Spleen (tissue), 13 donors: ENCODE measurements at places on chromosomes 7 and 10.

DNA sequence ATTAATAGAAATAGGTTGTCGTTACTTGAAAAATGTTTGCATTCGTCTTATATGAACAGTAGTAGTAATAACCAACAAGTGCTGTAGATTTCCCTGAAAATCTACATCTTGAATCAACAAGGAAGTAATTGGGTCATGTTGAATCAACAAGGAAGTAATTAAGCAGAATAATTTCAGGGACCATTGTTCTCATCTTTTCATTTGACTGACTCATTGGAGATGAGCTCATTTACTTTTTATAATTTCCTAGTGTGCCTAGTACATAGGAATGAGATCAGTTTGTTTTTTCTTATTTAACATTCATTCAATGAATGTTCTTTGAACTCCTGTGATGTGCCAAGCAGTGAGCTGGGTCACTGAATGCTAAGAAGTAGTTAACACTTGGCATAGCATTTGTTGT, 8.2 kb downstream of the CLDN12 start:
- no peak for DNase-seq

DNA sequence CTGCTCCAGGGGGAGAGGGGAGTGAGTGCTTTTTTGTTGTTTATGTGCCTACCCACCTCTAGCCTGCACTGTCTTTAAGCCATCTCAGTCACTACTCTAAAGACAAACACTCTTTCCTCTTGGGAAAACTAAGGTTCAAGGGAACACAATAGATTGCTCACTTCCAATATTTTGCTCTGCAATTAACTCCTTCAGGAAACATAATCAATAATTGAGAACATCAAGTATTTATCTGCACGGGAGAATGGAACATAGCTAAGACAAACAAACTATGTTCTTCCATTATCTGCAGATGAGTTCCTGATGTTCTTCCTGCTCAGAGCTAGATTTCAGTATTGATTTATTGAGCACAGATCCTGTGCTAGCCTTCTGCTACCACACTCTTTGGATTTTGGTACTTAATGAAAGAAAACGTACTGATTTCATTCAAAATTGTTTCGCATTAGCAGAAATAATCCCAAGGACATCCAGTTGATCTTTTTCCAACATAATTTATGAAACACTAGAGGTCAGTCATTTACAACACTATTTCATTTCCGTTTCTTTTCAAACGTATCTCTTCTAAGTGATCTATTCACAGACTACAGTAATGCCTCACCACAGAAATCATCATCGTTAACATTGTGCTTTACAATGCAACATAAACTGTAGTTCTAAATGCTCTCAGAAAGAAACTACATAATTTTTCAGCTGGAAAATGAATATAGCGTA, 8.3 kb downstream of the NEBL start:
- no peak for DNase-seq

- DNase-seq, result no peak
Measured at GRCh38 chr7:85770332-85770731, 583.5 kb upstream of the SEMA3D start.

DNA sequence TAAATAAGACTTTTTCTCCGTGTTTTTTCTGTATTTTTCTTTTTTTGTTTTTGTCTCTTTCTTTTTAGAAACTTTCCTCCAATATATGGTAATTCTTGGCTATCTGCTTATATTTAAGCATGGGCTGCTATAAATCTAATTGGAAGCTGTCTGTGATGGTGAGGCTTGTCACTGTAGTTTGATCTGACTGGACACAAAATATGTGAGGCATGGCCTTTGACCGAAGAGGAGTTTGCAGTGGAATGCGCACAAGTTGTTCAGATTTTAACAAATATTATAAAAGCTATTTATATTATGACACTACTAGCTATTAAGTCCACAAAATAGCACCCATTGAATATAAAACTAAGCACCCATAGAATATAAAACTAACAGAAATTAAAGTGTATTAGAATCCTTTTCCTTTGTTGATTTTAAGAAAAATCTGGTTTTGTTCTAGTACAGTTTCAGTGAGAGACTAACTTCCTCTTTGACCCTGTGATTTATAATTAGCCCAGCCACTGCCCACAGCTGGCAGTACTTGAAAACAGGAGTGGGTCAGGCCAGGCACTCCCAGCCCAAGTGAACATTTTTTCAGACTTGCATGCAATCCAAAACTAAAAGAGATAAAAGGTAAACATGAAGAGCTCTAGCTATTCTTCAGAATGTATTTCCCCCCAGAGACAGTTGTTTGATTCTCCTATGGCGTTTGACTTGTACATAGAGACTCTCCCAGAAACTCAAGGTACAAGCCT, 69.9 kb upstream of the FGL2 start:
- no peak for DNase-seq

DNA sequence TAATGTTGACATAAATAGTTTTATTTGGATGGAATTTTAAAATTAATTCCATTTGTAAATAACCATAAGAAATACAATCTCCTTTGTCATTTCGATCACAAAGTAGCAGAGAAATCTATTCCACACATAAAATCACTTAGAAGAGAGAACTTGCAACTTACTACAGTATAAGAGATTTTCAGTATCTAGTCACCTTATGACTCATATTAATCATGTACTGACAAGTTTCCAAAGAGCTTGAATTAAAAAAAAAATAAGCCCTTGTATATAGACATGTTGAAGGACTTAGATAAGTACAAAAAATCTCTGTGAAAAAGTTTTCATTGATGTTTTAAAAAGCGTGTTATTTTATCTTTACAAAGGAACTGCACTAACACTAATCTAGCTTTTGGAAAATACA, 207.1 kb upstream of the ETV1 start:
- no peak for DNase-seq

DNA sequence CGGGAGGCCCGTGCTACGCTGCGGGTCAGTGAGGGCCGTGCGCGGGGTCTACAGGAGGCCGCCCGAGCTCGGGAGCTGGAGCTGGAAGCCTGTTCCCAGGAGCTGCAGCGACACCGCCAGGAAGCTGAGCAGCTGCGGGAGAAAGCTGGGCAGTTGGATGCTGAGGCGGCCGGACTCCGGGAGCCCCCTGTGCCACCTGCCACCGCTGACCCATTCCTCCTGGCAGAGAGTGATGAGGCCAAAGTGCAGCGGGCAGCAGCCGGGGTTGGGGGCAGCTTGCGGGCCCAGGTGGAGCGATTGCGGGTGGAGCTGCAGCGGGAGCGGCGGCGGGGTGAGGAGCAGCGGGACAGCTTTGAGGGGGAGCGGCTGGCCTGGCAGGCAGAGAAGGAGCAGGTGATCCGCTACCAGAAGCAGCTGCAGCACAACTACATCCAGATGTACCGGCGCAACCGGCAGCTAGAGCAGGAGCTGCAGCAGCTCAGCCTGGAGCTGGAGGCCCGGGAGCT, 7.0 kb downstream of the LZTS2 start:
- peak; percentile 75 for DNase-seq

- DNase-seq, result no peak
Measured at GRCh38 chr7:117692338-117692737, 180.9 kb downstream of the CTTNBP2 start.
